ENCODE measurements at places on chromosomes 3 and 15.

DNA sequence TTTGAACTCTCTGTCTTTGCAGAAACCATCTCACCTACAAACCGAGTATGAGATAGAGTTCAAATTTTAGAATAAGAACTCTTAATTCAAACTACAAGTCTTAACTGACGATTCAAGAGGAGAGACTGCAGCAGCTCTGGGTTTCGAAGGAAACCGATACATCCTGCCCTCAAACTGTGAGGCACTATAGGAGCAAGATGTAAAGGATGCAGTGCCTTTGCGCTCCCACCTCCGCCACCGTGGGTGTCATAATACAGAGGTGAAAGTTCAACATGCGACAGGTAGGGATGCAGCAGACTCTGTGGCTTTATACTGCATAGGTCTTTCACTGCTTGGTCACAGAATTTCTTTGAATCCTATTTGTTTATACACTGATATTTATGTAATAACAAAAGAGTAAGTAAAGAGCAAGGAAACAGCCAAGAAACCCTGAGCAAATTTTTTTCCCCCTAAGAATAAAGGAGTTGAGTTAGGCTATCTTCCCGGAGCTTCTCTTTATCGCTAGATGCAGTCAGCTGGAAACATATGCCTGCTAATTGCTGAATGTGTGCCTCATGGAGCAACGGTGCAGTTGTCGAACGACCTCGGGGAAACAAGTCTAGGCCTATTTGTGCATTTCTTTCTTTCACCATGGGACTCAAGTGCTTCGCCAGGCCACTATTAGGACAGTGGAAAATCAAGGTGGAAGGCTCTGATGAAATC lies 1097.6 kb upstream of the CFAP20DC start:
- DNase-seq, result no peak

- peak; percentile 89 for DNase-seq
These were observed at the start of gene SLC25A20 for GRCh38 chr3:48898383-48899234. Gene SLC25A20, minus strand, starts transcription at chr3:48898882. Its CDS starts 88 bp downstream, at chr3:48898794.

GRCh38 chr15:34188711-34189110 lies 21.2 kb downstream of the KATNBL1 start:
- no peak for DNase-seq

DNA sequence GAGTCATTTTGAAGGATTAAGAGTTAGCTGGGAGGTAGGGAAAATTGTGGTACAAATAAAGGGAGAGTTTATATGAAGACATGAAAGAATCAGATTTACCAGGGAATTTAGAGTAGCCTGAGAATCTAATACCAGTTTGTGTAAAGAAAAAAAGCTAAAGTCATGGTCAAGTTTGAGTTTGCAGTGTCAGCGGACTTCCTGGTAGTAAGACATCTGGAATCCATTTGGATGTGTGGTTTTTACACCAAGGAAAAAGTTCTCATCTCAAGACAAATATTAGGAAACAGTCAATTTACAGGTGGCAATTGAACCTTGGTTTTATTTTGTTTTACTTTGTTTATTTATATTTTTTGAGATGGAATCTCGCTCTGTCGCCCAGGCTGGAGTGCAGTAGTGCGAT lies 1.5 kb upstream of the P2RY12 start:
- DNase-seq, result no peak

DNA sequence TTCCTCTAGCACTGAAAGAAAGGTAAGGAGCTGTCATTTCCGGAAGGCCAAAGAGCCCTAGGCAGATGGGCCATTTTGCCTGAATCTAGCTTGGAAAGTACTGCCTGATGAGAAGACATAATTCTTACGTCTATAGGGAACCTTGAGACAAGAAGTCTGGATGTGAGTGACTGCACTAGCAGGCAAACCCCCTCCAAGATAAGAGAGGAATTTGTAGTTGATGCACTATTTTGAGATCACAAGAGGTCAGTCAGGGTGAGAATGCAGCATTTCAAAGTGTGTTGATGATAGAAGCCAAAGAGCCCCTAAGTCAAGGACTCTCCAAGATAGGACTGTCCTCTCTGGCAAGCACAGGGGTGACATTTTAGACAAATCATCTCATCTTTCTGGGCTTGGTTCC lies 99.2 kb downstream of the HES1 start:
- no peak for DNase-seq

GRCh38 chr3:78974181-78974790 lies 793.5 kb downstream of the ROBO1 start:
- DNase-seq, result no peak

DNA sequence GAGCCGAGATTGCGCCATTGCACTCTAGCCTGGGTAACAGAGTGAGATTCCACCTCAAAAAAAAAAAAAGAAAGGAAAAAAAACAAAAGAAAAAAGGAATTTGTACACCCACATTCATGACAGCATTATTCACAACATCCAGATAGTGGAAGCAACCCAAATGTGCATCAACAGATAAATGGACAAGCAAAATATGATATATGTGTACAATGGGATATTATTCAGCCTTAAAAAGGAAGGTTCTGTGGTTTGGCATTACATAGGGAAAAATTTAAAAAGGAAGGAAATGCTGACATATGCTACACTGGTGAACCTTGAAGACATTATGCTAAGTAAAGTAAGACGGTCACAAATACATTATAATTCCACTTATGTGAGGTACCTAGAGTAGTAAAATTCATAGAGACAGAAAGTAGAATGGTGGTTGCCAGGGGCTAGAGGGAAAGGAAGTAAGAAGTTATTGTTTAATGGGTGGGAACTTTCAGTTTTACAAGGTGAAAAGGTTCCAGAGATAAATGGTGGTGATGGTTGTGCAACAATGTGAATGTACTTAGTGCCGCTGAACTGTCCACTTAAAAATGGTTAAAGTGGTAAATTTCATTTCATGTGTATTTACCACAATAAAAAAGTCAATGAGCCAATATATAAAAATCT lies 118.5 kb downstream of the MYLK start:
- DNase-seq, result no peak

GRCh38 chr3:178084938-178085816 lies 451.1 kb upstream of the KCNMB2 start:
- peak; percentile 3 for DNase-seq

GRCh38 chr3:12198301-12198700 lies 39.6 kb upstream of the TIMP4 start:
- DNase-seq, result no peak

GRCh38 chr15:75646944-75647364 lies 758 bp upstream of the SNX33 start:
- DNase-seq, result no peak
